ENCODE measurements at places on chromosomes 1 and 21. TPM values are rescaled to one million over a fixed set of nuclear protein-coding genes. Genes with fewer than 3 reads are reported as not detected.

DNA sequence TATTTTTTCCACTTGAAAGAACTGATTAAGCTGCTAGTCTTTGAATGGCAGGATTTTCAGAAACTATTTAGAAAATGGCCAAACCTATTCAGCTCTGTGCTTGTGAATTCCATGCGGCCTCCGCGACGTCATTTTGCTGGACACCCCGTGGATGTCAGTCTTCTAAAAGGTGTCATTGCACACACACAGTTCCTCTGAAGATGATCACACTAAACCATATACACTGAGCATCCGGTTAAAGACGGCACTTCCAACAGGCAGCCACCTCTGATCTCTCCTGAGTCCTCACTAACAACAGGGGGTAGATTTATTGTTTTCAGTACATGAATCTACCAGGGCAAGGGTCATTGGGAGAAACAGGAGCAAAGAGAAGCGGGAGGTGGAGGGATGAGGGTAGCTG, 9.1 kb downstream of the CFAP74 start:
- DNase-seq: no peak

DNA sequence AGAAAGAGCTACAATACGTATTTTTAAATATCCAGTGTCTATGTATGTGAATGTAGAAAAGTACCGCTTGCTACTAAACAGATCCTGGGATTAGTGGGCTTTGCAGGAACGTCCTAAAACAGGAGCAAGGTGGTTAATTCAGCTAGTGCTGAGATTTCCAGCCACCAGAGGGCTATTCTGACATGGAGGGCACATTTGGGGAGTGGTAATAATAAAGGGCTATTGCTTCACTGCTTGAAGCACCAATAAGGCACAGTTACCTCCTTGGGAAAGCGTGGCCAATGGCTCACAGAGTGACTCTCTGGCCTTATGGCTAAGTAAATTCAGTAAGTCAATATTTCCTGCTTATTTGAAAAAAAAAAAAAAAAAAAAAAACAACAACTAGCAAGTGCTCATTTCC, 152.4 kb downstream of the GABPA start:
- no peak for DNase-seq

DNA sequence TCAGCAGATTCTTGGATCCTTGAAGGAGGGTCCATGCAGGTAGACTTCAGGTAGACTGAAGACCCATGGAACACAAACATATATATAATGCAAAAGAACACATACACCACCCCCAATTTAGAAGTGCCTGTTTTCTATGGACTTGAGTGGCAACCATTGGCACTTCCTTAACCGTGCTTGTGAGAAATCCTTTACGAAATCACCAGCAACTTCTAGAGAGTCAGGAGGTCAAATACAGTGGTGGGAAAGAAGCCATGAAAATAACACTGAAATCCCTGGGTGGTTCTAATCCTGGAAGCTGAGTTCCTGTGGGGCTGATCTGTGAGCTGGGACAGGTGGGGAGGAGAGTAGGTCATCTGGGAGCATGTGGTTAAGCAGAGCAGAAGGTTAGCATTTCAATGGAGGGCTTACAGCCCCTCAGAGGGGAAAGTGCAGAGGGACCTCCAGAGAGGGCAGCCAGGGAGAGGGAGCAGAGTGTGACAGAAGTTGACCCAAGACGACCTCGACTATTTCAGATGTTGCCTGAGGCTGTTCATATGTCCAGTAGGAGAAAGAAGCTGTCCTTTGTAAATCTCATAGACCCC, 13.0 kb upstream of the IL10 start:
- DNase-seq: no peak

DNA sequence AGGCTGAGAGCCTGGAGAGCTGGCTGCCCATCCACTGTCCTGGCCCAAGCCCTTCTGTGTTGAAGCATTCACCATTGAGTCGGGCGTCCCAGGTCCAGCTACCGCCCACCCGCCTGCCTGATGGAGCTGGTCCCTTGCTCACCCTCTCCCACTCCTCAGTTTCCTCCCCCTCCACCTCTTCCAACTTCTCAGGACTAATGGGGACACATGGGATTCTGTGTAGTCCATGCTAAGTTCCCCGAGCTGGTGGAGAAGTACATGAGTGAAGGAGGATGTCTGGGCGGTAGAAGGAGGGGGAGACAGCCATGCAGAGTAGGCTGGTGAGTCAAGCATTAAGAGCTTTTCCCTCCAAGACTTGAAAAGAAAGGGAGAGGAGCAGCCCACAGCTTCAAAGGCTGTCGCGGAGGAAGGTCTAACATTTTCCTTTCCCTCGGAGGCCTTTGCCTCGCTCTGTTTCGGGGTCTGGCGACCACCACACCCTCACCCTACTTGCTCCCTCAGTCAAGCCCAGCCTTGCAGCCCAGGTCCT, 561 bp downstream of the SLC26A9 start:
- DNase-seq: no peak

The AADACL4 gene
- 1.2 TPM for polyA plus RNA-seq

The C1orf115 gene
- 27.7 TPM for polyA plus RNA-seq
